ENCODE measurements at places on chromosomes 12 and 14.

GRCh38 chr12:117333331-117333881 is 28.0 kb downstream of the NOS1 start:
- DNase-seq, result no peak

- DNase-seq, result no peak
Observed at GRCh38 chr12:122422730-122423257, 325 bp upstream of the CLIP1 start.

DNA sequence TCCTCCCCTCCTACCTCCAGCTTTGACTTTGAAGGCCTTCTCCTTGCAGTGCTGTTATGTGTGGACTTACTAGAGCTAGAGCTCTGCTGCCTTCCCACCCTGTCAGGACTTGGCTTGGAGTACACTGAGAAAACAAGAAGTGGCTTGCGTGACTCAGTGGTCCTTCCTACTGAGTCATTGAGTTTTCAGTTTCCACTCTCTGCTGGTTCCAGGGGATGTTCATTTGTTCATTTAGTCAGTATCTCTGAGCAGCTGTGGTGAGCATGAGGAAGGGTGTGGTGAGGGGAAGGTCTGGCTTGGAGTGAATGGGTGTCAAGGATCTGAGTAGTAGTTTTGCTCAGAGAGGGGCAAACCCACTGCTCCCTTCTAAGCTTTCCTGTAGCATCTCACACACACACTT is 17.2 kb upstream of the ELK3 start:
- no peak for DNase-seq

DNA sequence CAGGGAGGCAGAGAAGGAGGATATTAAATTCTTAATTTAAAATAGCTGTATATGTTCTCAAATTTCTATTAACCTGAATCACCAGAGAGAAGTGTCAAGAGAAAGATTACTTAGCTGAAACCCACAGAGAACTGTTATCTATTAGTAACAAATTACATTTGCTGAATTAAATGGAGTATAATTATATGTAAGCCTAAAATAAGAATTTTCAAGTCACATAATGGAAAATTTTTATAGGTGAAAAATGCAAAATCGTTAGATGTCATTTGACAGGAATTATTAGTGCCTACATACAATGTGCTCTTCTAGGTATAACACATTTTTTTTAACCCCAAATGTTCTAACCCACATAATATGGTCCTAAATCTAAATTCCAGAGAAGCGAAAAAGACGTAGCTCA is 4.1 kb upstream of the ATP2B1 start:
- DNase-seq, result no peak

DNA sequence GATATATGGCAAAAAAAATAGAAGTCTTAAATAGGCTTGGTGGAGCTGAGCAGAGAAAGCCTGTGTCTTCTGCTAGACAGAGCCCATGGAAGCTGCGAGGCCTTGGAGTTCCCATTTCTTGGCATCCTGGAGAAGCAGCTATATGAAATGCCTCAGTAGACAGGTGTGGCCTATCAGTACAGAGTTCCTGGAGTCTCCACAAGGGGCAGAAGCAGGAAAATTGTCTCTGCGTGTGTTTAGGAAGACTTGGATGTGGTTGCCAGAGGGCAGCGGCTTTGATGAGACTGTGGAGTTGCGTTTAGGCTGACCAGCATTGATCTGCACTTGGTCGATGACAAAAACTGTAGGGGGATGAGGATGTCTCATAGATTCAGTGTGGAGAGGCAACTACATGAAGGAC is 334.5 kb upstream of the SEL1L start:
- DNase-seq, result no peak

GRCh38 chr14:34684578-34684977 is 29.8 kb downstream of the CFL2 start:
- DNase-seq, result no peak

DNA sequence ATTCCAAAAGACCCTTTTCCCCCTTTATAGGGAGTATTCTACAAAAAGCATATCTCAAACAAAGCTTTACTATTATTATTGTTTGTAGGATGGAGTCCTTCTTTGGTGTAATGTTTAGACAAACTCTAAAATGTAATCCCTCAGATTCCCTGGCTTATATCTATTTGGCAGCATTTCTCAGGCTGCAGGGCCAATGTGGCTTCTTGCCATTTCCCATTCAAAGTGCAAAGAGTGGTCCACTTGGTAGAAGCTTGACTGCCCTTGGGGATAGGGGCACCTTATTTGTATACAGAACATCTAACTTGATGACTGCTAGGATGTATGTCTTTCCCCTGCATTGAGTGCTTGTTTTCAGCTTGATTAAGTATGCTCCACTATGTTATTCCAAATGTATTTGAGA is 242.7 kb downstream of the PRKD1 start:
- no peak for DNase-seq

- peak; percentile 55 for DNase-seq
Observed at GRCh38 chr12:98754095-98754494, 109.0 kb downstream of the APAF1 start.

DNA sequence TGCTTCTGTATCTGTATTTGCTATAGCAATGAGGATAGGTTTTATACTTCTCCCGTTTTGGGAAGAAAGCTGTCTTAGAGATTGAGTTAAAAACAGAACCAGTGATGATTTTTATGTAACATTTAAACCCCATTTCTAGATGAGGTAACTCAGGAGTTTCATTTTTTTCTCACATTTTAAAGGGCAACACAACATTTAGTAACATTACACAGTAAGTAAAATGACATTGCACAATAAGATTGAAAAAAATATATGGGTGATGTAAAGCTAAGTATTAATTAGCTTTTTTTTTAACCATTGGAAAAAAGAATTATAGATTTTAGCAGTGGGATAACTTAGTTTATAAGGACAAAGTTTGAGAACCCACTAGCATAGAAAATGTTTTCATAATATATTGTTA is 25.2 kb upstream of the SCFD1 start:
- no peak for DNase-seq

- no peak for DNase-seq
Observed at GRCh38 chr14:37318938-37319337, 121.2 kb downstream of the MIPOL1 start.

GRCh38 chr12:128534906-128535305 is 267.9 kb downstream of the TMEM132C start:
- no peak for DNase-seq

GRCh38 chr12:47747126-47747525 is 11.6 kb downstream of the RAPGEF3 start:
- no peak for DNase-seq

DNA sequence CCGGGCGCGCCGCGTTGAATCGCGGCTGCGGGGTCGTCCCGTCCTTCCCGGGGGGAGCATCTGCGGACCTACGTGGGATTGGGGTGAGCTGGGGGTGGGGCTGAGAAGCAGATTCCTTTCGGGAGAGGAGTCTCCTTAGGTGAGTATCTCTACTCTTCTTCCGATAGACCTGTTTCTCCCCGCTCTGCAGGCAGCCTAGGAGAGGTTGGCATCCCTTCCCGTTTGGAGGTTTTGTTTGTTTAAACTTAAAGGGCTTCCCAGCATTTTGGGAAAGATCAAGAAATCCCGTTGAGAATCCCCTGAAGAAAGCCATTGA is 411 bp downstream of the TTLL5 start:
- no peak for DNase-seq

DNA sequence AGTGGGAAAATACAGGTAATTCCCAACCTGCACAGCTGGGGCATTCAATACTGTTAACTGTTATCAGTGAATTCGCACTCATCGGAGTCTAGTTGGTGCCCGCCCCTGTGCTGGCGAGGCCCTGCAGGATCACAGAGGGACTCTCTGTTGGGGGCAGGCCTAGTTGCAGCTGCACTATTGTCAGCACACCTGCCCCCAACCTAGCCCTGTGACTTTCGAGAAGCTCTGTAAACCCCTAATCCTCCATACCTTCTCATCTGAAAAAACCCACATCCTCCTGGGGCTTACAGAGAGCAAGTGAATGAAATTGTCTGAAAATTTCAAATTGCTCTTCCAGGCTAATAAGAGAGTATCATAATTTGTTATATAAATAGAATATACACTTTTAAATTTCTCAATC is 132.2 kb upstream of the NUDT4 start:
- DNase-seq, result no peak

- DNase-seq, result no peak
Observed at GRCh38 chr12:95358111-95359083, 115.6 kb upstream of the METAP2 start.

DNA sequence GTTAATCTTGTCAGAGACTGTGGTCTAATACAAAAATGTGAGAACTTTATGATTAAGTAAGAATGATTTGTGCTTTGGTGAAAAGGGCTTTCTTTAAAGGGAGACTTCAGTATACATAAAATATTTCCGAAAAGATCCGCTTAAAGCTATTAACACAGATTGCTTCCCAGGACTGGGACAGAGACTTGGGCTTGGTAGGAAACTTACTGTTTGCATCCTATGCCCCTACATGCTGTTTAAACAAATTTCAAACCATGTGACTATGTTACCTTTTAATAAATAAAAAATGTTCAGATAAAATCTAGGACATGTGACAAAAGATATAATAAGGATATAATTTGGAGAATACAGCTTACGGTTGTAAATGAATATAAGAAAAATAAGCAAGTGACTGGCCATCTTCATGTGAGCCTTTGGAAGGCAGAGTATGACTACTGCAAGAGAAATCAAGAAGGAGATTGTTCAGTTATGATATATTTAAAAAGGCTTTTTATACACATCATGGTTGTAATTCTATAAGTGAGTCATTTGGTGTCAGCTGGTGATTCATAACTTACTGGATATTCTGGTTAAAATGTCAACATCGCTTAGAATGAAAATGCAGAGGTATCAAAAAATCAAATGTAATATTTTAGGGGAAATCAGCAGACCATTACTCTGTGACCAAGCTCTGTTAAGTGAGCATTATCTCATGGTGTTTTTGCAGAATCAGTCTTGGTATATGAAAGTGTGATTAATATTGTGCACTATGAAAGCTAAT is 234.7 kb upstream of the E2F7 start:
- peak; percentile 24 for DNase-seq

DNA sequence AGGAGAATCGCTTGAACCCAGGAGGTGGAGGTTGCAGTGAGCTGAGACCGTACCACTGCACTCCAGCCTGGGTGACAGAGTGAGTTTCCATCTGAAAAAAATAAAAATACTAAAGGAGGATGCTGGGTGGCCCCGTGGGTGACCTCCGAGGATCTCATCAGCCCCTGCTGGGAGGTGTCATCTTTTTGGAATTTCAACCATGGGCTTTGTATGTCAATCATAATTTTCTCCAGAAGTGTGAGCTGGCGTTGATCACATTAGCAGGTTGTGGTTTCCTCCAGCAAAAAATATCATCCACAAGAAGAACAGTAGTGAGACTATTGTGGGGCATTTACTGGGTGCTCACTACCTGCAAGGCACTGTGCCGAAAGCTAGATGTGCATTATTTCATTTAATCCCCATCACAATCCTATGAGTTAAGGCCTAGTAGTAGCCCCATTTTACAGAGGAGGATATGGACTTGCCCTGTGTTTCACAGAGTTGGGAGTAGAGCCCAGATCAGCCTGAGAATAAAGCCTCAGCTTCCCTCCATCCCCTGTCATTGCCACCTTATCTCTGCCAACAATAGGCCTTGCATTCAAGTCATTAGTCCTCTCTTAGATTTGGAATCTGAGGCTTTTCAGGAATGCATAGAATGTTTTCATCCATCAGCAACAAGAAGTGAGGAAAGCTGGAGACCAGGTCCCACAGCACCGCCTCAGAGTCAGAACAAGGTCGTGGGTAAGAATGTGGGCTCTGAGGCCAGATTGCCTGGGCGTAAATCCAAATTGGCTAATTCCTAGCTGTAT is 39.8 kb downstream of the SVOP start:
- peak; percentile 24 for DNase-seq

- DNase-seq, result no peak
Observed at GRCh38 chr12:101474711-101475386, at the start of gene SPIC. TSS of gene SPIC (plus strand) at chr12:101475336. CDS start at chr12:101476905, 1,569 bp downstream.

DNA sequence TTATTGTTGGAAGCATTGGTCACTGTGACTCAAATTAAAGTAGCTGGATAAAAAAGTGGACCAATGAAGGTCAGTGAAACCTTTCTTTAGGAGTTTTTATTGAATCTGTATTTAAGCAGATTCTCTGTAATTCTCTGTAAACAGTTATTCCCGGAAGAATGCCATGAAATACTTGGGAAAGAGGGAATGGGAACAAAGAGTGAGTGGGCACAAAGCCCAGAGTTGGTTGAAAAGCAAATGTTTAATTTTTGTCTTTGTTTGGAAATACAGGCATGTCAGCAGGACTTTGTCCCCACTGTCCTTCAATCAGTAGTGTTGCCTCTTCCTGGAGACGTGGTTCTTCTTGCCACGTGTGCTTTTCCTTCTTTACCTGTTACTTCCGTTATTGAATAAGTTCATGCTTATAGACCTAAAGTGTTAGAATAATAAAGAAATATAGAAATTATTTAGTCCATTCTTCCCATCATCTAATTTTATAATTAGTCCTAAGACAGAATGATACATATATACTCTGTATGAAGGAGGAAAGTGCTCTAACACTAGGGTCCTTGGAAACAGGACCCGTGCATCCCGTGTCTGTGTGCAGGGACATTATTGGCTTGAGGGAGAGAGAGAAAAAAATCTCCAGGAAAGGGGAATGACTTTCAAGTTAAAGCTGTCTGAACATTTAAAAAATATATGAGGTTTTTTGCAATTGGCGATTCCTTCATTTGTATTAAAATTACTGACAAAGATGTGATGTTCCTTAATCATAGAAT is 2.0 kb upstream of the ANG start:
- no peak for DNase-seq

DNA sequence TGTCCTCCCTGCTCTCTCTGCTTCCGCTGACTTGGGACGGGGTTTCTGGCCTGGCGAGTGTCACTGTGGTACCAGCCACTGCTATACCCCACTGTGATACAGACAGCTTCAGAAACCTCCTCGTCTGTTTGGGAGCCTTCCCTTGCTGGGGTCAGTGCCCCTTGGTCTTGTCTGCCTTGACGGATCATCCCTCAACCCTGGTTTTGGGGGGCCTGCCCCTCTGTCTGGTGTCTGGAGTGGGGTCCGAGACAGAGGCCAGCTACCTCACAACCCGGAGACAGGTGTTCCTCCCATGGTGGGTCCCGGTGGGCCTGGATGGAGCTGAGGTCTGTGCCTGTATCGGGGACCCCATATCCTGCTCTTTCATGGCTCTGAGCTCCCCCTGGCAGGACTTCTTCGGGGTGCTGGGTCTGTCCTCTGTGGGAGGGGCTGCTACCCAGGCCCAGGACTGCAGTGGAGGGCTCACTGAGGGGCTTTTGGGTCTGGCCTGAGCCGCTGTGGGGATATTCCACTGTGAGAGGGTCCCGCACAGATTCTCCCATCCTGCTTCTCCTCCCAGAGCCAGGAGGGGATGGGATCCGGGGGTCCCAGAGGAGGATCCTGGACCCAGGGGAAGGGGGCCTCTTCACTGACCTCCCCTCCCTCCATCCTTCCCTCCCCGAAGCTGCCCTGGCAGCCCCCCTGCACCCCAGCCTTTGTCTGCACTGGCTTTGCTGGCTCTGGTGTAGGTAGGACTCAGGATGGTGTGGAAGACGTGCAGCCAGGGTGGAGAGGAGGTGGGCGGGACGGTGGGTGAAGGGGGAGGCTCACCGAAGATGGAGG is 365.5 kb downstream of the TMEM121 start:
- no peak for DNase-seq

GRCh38 chr12:24776861-24777260 is 172.0 kb downstream of the BCAT1 start:
- DNase-seq, result no peak
